Heart right ventricle (tissue), 16 donors: ENCODE measurements at places on chromosomes 3 and 15. TPM values are rescaled to one million over a fixed set of nuclear protein-coding genes. Genes with fewer than 3 reads are reported as not detected.

DNA sequence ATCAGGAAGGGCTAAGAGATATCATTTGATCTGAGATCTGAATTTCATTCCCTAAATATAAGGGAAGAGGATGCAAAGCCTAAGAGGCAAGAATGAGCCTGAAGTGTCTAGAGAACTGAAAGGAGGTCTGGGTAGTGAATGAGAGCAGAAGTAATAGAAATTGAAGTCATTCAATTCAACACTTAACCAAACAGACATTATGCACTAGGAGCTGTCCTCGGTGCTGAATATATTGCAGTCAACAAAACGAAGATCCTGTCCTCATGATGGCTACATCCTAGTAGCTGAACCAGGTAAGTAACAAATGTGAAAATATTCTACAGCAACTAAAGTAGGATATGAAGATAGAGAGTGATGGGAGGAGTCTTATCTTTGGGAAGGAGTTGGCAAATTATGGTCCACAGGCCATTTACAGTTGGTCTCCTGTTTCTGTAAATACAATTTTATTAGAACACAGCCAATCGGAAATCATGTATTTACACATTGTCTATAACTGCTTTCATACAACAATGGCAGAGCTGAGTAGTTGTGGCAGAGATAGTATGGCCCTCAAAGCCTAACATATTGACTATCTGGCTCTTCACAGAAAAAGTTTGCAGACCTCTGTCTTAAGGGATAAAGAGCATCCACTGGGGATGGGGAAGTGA is 192.9 kb upstream of the CADPS start:
- H3K27me3 ChIP-seq, result no peaks in the 10 kb centered on the region
- peak; percentile 23 for DNase-seq
- H3K4me1 ChIP-seq, result no peaks in the 10 kb centered on the region
- H3K27ac ChIP-seq, result no peak overlapping the region
- no peak overlapping the region for H3K4me3 ChIP-seq

ACP3 gene
- 0.09 TPM for total RNA-seq

DNA sequence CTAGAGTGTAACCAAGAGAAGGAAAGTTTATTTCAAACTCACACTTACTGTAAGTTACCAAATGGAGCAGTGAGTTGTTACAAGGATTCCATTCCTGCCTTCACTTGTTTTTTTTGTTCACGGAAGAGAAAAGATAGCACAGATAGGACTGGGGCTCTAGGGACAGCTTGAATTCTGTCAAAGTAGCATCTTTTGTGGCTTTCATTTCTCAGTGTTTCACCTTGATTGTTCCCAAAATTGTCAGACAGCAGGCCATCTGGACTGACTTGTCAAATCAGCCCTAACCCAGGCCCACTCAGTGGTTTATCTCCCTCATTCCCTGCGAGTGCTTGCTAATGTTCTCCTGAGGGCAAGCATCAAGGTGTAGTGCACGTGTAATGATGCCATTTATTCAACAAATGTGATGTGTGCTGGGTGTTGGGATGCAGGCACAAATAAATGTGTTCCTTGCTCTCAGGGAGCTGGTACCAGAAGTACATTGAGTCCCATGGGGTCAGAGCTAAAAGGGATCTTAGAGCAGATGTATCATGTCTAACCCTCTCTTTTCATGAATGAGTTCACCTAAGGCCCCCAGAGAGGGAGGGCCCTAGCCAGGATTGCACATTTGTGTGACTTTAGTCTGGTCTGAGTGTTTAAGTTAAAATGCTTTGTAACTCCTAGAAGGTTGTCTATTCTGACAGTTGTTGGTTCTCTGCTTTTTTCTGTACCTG is 49.1 kb downstream of the PDHB start:
- peaks cover 26% of the 10 kb centered on the region for H3K4me1 ChIP-seq
- H3K36me3 ChIP-seq, result no peaks in the 10 kb centered on the region
- no peak overlapping the region for H3K4me3 ChIP-seq
- H3K27ac ChIP-seq, result no peak overlapping the region
- no peak for DNase-seq

GRCh38 chr3:127390365-127391025 is 102.6 kb upstream of the PRR20G start:
- no peaks in the 10 kb centered on the region for H3K36me3 ChIP-seq
- DNase-seq, result no peak
- H3K4me3 ChIP-seq, result no peak overlapping the region
- H3K27ac ChIP-seq, result no peak overlapping the region
- H3K4me1 ChIP-seq, result no peaks in the 10 kb centered on the region
- no peaks in the 10 kb centered on the region for H3K27me3 ChIP-seq

GRCh38 chr3:55090746-55091145 is 162.9 kb upstream of the LRTM1 start:
- no peaks in the 10 kb centered on the region for H3K36me3 ChIP-seq
- no peak overlapping the region for H3K27ac ChIP-seq
- H3K27me3 ChIP-seq, result no peaks in the 10 kb centered on the region
- H3K4me3 ChIP-seq, result no peak overlapping the region
- DNase-seq, result no peak

- no peak overlapping the region for H3K27ac ChIP-seq
- no peak overlapping the region for H3K4me3 ChIP-seq
- H3K36me3 ChIP-seq, result no peaks in the 10 kb centered on the region
- H3K4me1 ChIP-seq, result no peaks in the 10 kb centered on the region
- no peaks in the 10 kb centered on the region for H3K27me3 ChIP-seq
- DNase-seq, result no peak
These were observed 15.4 kb upstream of the PRKAR2A start for GRCh38 chr3:48863122-48863521.

IREB2 gene
- 36.4 TPM for total RNA-seq

DNA sequence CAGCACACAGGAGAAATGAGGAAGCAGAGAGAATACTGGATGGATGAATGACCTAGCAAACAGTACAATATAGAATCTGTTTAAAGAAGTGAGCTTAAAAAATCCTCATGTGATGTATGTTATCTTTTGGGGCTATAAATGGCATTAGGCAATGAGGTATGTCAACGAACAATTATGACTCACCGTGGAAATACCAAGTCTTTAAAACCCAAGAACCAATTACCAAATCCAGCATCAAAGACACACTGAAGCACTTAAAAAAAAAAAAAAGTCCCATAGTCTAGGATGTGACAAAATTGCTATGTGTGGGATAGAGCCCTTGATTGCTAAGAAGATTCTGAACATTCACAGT is 36.3 kb upstream of the HERC1 start:
- no peaks in the 10 kb centered on the region for H3K36me3 ChIP-seq
- no peak overlapping the region for H3K27ac ChIP-seq
- DNase-seq, result no peak
- H3K27me3 ChIP-seq, result no peaks in the 10 kb centered on the region
- no peaks in the 10 kb centered on the region for H3K4me1 ChIP-seq
- H3K4me3 ChIP-seq, result no peak overlapping the region

TGM4 gene
- total RNA-seq, result not detected

GRCh38 chr3:152234657-152235375 is 33.9 kb upstream of the MBNL1 start:
- no peaks in the 10 kb centered on the region for H3K4me1 ChIP-seq
- H3K4me3 ChIP-seq, result no peak overlapping the region
- no peak overlapping the region for H3K27ac ChIP-seq

GRCh38 chr3:81702126-81702525 is 59.3 kb downstream of the GBE1 start:
- H3K27ac ChIP-seq, result no peak overlapping the region
- H3K4me3 ChIP-seq, result no peak overlapping the region
- no peak for DNase-seq

GRCh38 chr15:56053046-56053400 is 59.6 kb upstream of the NEDD4 start:
- no peaks in the 10 kb centered on the region for H3K4me1 ChIP-seq
- H3K27me3 ChIP-seq, result no peaks in the 10 kb centered on the region
- H3K27ac ChIP-seq, result no peak overlapping the region
- DNase-seq, result no peak

GRCh38 chr3:100913870-100914648 is 79.2 kb downstream of the ABI3BP start:
- no peaks in the 10 kb centered on the region for H3K4me1 ChIP-seq
- no peak overlapping the region for H3K27ac ChIP-seq
- H3K27me3 ChIP-seq, result no peaks in the 10 kb centered on the region

TMEM62 gene
- 9.2 TPM for total RNA-seq

CCDC13 gene
- total RNA-seq, result 0.34 TPM

DNA sequence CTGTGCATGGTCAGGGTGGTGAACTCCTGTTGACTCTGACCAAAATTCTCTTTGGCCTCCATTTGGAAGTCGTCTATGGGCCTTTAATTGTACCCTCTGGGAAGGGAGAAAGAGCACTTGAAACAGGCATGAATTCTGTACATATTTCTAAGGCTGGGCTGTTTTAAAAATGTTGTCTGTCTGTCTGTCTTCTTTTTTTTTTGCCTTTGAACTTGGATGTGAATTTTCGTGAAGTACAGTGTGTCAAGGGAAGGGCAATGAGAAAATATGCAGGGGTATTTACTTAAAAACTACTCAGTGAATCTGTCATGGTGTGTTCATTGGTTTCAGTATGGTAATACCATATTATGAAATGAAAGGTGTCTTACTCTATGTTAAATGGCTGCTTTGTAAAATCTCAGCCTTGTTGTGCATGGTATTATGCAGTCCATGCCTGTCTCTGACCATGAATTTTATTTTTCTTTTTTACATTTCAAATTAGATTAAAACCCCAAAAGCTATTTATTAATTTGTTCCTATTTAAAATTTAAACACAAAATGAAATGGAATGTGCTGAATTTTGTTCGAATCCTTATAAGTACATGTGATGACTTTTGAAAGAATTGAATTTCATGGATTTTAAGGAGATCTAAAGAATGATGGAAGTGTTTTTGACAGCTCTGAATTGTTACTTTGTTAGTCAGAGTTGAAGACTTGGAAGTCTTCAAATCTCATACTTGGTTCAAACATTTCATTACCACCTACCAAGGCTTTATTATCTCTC is 51.1 kb downstream of the RARB start:
- H3K4me1 ChIP-seq, result peaks cover 55% of the 10 kb centered on the region
- H3K36me3 ChIP-seq, result no peaks in the 10 kb centered on the region
- no peak overlapping the region for H3K4me3 ChIP-seq

GRCh38 chr3:196661400-196661799 is 21.9 kb downstream of the NRROS start:
- peaks cover 49% of the 10 kb centered on the region for H3K36me3 ChIP-seq
- no peak overlapping the region for H3K4me3 ChIP-seq
- no peaks in the 10 kb centered on the region for H3K27me3 ChIP-seq
- no peaks in the 10 kb centered on the region for H3K4me1 ChIP-seq
- H3K27ac ChIP-seq, result no peak overlapping the region

LYZL4 gene
- total RNA-seq, result not detected

GRCh38 chr3:162541923-162542322 is 1045.3 kb downstream of the OTOL1 start:
- DNase-seq, result no peak
- no peak overlapping the region for H3K4me3 ChIP-seq

- no peak overlapping the region for H3K27ac ChIP-seq
- no peak overlapping the region for H3K4me3 ChIP-seq
- H3K36me3 ChIP-seq, result no peaks in the 10 kb centered on the region
- H3K27me3 ChIP-seq, result no peaks in the 10 kb centered on the region
- DNase-seq, result no peak
These were observed 30.5 kb upstream of the SRGAP3 start for GRCh38 chr3:9279966-9280365.

RSL24D1 gene
- 39.0 TPM for total RNA-seq

- H3K27ac ChIP-seq, result no peak overlapping the region
- H3K4me3 ChIP-seq, result no peak overlapping the region
- H3K4me1 ChIP-seq, result no peaks in the 10 kb centered on the region
- H3K36me3 ChIP-seq, result no peaks in the 10 kb centered on the region
- no peak for DNase-seq
These were observed 12.8 kb upstream of the GATA2 start for GRCh38 chr3:128505771-128506170.

CPLX3 gene
- total RNA-seq, result 4.6 TPM

- no peak overlapping the region for H3K4me3 ChIP-seq
- H3K27ac ChIP-seq, result no peak overlapping the region
- no peak for DNase-seq
- H3K27me3 ChIP-seq, result no peaks in the 10 kb centered on the region
These were observed 31.1 kb upstream of the FGD5 start for GRCh38 chr3:14787630-14788029.

MME gene
- 8.1 TPM for total RNA-seq

AGTR1 gene
- total RNA-seq, result 0.28 TPM

DNA sequence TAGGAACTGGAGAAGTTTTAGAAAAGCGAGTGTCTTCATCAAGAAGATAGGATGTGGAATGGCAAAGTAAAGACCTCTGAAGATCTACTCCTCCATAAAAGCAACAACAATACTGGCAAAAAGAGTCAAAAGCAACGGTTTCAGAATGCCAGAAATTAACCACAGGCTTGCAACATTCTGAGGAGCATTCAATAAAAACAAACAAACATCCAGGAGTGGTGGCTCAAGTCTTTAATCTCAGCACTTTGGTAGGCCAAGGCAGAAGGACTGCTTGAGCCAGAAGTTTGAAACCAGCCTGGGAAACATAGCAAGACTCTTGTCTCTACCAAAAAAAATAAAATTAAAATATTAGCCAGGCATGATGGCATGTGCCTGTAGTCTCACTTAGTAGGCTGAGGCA is 143.2 kb upstream of the HACD2 start:
- H3K4me3 ChIP-seq, result no peak overlapping the region
- no peaks in the 10 kb centered on the region for H3K4me1 ChIP-seq
- H3K36me3 ChIP-seq, result no peaks in the 10 kb centered on the region
- DNase-seq, result no peak
- H3K27me3 ChIP-seq, result no peaks in the 10 kb centered on the region

DNA sequence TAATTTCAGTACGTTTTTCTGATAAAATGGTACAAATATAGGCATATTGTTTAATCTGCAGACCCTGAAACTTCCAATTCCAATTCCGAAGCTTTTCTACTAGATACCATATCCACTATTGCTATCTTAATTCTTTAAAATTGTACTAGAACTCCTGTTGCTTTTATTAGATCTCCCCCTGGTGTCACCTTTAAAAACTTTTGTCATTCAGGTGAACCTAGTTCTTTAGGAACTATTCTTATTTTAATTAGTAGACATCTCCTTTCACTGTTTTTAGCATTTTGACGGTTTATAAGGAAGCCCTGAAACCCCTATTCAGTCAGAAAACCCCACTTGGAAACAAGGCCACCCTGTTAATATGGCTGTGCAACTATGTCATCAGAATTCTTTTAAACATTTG is 22.3 kb downstream of the C2CD4B start:
- no peaks in the 10 kb centered on the region for H3K27me3 ChIP-seq
- no peaks in the 10 kb centered on the region for H3K36me3 ChIP-seq
- no peak overlapping the region for H3K27ac ChIP-seq
- DNase-seq, result no peak
- H3K4me1 ChIP-seq, result no peaks in the 10 kb centered on the region

TIGIT gene
- 0.51 TPM for total RNA-seq

SOX14 gene
- total RNA-seq, result not detected
